Posterior cingulate gyrus (tissue), 11 donors: ENCODE measurements at places on chromosomes 3 and 15.

DNA sequence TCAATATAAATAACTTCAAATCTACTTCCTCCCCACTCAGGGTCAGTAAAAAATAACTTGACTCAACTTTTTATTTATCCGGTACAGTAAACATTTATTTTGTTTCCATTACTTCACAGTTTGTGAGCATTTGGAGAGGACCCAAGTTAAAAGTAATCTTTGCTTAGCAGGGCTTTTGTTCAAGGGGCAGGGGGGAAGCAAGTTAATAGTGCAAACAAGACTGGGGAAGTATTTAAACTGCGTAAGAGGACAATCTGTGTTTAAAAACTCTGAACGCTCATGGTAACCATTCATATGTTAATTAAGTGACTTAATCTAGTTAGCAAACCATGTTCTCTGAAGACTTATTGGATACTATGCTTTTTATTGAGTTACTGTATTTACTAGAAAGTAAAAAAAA, 346.2 kb downstream of the SLC9A9 start:
- no peak for DNase-seq

DNA sequence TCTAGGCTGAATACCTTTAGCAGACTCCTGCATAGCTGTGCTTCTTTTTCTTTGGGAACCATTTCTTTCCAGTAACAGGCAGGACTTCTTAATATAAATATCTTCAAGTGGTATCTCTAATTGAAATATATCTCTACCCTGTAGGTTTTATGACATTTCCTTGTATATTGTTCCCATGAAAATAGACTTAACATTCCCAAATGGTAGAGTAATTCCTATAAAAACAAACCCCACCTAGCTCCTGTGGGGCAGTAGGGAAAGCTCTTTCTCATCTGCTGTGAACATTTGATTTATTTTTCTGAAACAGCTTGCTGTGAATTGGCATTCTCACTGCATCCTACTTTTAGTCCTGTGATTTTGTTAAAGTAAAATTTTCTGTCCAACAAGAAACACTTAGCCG, 20.8 kb downstream of the SELENOT start:
- no peak for DNase-seq

- DNase-seq: peak; percentile 80
Measured at GRCh38 chr3:40309925-40310695, 603 bp downstream of the EIF1B start.

DNA sequence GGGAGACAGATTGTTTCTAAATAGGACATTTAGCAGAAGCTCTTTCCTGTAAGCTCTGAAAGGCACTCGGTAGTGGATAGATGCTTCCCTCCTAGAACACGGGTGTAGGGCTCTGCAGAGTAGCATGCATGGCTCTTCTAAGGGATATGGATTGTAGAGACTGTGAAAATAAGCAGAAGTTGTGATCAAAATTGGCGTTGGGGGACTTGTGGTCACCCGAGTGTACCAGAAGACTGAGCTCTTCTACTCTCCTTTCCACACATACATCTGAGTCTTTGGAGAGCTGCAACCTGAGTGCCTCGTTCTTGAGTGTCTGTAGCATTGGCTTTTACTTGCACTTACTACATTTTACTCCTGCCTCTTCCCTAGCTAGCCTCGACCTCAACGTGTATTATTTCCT, 197.7 kb downstream of the LPP start:
- no peak for DNase-seq

GRCh38 chr3:39329493-39329892, at the start of gene CCR8:
TSS of gene CCR8 (plus strand) at chr3:39329709. CDS start at chr3:39332332, 2,623 bp downstream.
- no peak for DNase-seq

DNA sequence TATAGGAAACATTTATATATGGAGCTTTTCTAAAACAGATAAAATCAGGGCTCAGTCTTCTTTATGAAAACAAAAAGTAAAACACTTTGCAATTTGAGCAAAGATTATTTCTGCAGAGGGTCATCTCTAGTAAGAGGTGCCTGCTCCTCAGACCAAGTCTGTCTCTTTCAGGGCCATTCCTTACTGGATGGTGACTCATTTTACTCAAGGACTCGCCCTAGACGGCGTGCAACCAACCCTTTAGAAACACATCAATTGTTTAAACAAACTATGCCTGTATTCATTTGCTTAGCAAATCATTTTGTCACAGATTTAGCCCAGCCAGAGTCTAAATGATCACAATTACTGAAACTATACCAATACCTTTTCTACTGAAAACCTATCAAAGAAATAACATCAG, 242.8 kb upstream of the ICE2 start:
- DNase-seq: no peak

- no peak for DNase-seq
Measured at GRCh38 chr3:136893848-136894443, 31.9 kb downstream of the NCK1 start.

DNA sequence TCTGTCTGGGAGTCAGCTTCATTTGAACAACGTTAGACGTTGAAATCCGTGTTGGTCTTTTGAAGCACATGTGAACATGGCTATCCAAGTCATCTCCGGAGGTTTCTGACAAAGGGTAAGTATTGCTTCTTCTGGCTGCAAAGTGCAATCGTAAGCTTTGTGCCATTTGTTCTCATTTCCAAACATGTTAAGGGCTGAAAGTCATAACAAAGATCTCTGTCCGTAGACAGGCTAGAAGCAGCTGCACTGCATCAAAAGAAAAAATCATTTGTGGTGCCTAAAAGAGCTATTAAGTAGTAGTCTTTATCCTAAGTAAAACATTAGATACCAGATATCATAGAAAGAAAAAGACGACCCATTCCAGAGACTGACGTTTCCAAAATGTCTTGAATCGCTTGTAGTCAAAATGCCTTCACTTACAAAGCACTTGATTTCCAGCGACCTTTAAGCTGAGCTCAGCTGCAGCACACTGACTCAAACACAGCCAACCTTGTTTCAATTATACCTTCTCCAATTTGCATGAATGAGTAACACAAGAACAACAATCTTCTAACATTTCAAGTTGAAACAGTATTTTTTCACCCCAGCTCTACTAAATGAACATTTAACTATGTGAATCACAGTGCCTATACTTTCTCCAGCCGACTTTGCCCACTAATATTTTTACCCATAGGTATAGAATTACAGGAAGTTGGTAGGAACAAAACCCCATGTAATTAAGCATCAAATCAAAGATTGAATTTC, 76.6 kb downstream of the NEDD4 start:
- no peak for DNase-seq

DNA sequence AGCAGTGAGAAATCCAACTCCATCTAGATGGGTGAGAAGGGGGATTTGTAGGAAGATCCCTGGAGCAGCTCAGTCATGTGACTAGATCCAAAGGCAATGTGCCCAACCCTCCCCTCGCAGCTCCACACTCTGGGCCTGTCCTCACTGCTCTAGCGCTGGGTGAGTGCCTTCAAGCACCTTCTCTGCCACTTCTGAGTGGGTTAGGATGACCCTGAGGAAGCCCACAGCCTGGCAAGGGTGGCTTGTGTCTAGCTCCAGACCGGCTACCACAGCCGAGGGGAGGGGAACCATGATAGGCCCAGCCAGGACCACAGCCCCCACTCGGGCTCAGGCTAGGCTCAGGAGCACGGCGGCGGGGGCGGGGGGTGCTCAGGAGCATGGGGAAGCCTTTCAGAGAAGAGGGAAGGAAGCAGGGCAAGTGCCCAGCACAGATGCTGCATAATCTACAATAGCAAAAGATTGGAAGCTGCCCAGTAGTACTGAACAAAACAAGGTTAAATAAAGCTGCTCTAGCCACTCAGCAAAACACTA, 1.7 kb downstream of the SPATA12 start:
- no peak for DNase-seq

GRCh38 chr15:47507221-47507985, 209.9 kb upstream of the SEMA6D start:
- DNase-seq: no peak

DNA sequence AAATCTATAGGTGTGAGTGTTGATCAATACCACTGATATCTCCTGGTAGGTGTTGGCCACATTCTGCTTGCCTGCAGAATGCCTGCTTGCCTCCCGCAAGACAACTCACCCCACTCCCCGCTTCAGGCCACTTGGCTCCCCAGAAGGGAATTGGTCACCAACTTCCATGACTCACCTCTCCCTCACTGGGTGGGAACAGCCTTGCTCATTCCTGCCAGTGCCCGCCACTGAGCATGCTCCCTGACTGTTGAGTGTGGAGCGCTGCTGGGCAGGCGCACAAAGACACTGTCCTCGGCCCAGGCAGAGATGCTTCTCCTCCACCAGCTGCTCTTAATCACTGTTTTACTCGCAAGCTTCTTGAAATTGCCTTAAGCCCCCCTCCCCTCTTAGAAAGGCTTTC, 57.3 kb upstream of the PPP2R3A start:
- DNase-seq: no peak

- no peak for DNase-seq
Measured at GRCh38 chr3:161244538-161244937, 23.4 kb downstream of the NMD3 start.

DNA sequence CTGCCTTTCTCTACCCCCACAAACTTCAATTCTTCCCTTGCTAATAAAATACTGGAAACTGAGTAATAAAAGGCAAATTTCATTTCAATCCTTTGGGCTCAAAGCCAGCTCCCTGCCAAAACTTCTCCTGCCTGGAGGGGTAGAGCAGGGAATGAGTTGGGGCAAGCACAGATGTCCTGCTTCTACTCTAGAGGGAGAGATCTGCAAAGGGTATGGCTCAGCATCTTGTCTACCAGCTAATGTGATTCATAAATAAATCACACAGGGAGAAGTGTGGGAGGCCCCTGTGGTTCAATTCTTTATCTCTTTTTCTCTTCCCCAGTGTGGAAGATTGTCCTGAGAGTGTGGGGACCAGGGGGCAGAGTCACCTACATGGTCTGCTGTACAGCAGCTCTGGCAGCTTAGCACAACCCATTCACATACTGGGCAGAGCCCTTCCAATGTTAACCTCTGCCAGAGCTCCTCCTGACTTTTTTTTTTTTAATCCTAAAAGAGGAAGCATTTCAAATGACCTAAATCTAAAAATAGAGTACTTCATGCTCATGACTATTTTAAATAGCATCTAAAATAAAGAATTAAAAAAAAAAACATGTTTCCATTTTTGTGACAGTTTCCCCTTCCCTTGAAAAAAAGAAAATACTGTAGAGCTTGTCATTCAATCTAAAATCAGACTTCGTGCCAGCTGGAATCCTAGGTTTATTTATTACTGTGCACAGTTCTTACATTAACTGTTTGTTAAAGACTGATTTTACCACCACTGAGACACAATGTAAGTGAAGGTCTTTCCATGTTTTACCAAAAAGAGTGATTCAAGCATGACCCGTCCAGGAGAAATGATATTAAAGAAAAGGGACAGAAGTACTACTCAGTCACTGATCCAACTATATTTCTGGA, 1083.7 kb upstream of the CFAP20DC start:
- DNase-seq: no peak

- DNase-seq: no peak
Measured at GRCh38 chr15:57384816-57385215, 8.5 kb downstream of the CGNL1 start.

DNA sequence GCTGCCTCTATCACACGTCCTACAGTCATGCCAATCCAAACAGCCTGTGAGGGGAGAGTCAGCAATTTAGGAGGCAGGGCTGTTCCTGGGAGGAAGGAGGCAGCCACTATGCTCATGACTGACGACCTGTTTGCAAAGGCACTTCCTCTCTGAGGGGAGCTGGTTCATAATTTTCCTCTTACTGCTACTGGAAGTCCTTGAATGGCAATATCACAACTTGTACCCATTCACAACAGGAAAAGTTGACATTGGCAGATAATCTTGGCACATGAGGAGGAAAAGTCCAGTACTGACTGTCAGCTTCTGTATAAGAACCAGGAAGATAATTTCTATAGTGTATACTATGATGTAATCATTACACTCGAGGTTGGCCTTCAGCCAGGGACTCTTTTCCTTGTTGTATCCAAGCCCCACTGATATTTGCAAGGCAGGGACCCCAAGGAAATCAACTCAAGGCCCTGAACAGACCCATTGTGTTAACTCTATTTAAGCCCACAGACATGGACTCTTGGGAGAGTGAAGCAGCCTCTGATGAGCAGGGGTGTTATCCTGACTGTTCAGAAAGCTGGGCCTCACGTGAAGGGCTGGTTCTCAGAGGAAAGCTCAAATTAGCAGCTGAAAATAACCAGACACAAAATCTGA, 267.3 kb upstream of the ADAMTS9 start:
- no peak for DNase-seq

DNA sequence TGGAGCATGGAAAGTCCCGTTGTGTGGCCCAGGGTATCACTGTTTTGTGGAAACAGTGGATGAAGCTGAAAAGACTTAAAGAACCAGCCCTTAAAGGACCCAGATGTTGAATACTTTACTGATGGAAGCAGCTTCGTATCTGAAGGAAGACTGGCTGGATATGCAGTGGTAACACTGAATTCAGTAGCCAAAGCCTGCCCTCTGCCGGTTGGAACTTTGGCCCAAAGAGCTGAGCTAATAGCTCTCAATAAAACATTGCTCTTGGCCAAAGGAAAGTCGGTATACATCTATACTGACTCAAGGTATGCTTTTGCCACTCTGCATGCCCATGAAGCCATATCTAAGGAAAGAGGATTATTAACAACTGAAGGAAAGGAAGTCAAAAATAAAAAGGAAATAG, 885.4 kb downstream of the PDCD6IP start:
- peak; percentile 47 for DNase-seq

GRCh38 chr3:58502872-58503271, 11.0 kb downstream of the KCTD6 start:
- no peak for DNase-seq

- DNase-seq: no peak
Measured at GRCh38 chr15:43225201-43225949, 4.6 kb upstream of the EPB42 start.

DNA sequence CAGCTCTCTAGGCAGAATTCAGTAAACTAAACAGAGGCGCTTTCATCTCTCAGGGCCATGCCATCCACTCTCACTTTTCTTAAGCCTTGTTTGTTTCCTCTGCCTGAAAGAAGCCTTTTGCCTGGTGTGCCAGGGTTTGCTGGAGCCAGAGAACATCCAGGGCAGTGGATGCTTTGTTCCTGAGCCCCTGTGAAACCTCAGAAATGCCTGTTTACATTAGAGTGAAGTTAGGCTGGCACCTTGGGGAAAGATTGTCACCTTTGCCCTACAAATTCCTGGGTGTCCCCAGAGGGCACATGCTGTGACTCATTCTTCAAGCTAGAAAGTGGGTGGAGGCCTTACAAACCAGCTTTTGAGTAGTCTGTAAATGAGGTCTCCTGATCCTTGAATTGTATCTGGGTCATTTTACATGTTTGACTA, 10.7 kb upstream of the TRAK1 start:
- peak; percentile 57 for DNase-seq

GRCh38 chr3:113663324-113663750, 33.1 kb downstream of the USF3 start:
- no peak for DNase-seq
